ENCODE measurements at places on chromosomes 2 and 18.

- DNase-seq = no peak
These were observed 690.7 kb downstream of the KCNJ3 start for GRCh38 chr2:155389224-155389623.

GRCh38 chr18:67109535-67109934 is 407.0 kb downstream of the DSEL start:
- no peak for DNase-seq

DNA sequence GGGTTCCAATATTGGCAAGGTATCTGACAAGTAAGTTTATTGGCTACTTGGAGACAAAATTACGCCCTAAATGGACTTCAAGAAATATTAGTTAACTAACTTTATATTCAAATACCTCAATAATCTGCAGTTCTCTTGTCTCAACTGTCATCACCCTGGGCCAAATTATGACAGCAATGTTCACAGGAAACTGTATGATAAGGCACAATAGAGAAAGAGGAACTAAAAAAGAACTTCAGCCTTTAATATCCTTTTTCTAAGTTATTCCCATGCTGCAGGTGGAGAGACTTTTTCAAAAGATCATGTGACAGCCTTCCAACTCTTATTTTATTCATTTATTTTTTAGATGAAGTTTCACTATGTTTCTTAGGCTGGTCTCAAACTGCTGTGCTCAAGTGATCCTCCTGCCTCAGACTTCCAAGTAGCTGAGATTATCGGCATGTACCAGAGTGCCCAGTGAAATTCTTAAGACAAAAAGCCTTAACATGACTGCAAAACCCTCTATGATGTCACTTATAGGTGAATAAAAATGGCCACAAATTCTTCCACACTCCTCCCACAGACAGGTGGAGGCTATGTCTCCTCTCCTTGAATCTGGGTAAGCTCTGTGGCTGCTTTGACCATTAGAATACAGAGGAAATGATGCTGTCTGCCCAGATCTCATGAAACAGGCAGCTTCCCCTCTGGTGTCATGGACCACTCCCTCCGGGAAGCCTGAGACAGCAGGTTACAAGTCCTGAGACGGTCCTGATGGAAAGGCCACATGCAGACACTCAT is 211.0 kb downstream of the TGIF1 start:
- DNase-seq = no peak

- no peak for DNase-seq
These were observed 99.4 kb upstream of the STPG4 start for GRCh38 chr2:47254464-47254863.

GRCh38 chr2:225276207-225276606 is 123.3 kb upstream of the NYAP2 start:
- no peak for DNase-seq

DNA sequence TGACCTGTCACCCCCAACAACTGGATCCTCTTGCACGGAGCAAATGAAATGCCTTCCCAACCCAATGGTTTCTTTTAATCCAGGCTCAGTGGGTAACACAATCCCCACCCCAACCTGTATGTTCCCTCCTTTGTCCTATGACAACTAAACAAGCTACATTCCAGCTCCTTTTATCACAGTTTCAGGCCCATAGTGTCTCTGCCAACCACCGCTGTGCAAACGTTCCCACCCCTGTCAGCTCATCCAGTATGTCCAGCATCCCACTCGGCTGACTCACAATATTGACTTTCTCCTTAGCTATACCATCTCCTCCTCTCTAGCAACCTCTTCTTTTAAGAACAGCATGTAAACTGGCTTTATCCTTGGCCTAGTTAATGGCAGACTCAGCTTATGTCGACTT is 117.9 kb upstream of the PPP1CB start:
- DNase-seq = no peak

- no peak for DNase-seq
These were observed 65.9 kb upstream of the ITM2C start for GRCh38 chr2:230798769-230799399.

- no peak for DNase-seq
These were observed 19.3 kb upstream of the CPS1 start for GRCh38 chr2:210536973-210537650.

- no peak for DNase-seq
These were observed 12.3 kb downstream of the GALNT1 start for GRCh38 chr18:35593859-35594258.

DNA sequence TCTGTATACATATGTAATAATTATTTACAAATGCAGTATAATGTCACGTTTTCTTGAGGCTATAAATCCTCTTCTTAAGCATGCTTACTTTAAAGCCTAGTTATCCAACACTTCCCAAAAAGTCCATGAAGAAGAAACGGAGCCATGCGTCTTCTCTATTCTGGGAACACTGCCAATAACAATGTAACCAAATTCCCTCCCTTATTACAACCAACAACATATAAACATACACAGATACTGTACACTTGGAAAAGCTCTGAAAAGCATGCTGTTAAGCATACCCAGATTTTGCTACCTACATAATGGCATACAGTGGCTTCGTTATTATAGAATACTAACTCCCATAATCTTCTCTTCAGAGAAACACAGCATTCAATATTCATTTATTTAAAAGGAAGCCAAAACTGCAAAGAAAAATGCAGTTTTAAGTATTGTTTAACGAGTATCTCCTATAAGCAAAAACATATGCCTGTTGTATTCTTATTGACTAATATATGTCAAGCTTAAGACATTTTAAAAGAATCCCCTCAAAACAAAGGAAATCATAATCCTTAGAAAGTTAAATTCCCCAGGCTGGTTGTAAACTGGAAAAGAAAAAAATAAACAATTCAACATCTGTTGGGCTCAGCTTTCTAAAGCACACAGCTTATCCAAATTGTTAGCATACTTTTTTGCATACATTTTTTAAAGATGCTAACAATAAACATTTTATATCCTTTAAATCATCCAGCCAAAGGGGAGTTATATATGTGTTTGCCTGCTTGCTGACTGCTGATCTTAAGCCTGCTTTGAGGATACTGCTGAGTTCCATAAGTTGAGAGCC is 83.4 kb downstream of the SLC25A12 start:
- DNase-seq = peak; percentile 13
